ENCODE measurements at places on chromosomes 7 and 10.
A peak's percentile ranks its signal among the peaks of the same experiment; 100 is the strongest.

GRCh38 chr10:32367793-32368453 lies 21.0 kb upstream of the EPC1 start:
- no peak for DNase-seq

DNA sequence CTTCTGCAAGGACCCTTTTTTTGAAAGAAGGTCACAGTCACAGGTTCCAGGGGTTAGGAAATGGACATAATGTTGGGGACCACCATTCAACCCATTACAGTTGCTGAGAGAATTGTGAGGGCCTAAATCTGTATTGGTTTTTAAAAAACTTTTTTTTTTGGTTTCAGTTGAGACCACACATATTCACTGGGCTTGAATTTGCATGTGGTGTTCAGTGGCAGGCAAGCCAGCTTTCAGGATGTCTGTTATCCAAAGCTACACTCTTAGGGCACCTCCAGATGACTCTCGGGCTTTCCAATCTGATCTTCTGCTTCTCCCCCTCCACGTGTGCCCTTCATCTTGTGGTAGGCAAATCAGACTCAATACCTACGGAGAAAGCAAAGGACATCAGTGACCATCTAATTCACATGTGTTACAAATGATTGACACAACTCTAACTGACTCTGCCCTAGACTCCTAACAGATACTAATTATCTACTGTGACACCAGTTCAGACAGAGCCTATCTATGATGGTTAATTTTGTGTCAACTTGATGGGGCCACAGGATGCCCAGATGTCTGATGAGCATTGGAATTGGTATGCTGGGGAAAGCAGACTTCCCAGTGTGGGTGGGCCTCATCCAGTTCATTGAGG lies 93.3 kb upstream of the ELMO1 start:
- DNase-seq: no peak

- DNase-seq: no peak
Observed at GRCh38 chr7:112510001-112510742, 29.4 kb downstream of the LSMEM1 start.

DNA sequence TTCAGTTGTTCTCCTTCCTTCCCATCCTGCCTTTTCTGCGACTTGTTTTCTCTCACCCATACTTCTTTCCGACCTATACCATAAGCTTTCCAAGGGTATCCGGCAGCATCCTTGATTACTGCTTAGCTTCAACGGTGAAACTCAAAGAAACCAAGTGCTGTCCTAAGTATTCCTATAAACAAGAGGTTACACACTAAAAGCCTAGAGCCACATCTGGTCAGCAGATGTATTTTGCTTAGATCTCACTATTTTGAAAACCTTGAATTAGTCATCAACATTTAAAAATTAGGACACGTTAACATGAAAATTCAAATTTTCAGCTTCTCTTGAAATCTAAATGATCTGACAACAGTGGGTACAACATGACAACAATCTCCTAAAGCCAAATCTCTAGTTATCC lies 20.0 kb downstream of the ARHGAP21 start:
- no peak for DNase-seq

- DNase-seq: no peak
Observed at GRCh38 chr7:141145630-141145982, 71.7 kb downstream of the TMEM178B start.

DNA sequence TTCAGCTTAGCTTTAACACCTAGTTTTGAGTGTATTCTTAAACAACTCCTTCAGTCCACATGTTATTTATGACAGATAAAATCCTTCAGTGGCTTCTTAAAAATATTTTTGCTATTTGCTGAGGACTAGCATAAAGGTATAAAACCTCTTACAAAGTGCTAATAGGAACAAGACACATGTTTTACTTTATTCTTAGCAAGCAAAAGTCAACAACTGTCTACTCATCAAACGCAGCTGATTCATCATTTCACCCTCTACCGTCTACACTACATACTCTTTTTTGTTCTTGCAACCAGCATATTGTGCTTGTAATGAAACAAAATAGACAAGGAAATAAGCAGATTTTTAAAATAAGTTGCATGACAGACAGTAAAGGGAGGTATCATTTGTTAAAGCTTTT lies 319.7 kb downstream of the SNX13 start:
- DNase-seq: no peak

- DNase-seq: peak; percentile 29
Observed at GRCh38 chr7:55018361-55019190, at the start of gene EGFR. EGFR (plus strand) TSS chr7:55019017; CDS start chr7:55019278, 261 bp downstream.

GRCh38 chr7:43164757-43165156 lies 52.3 kb downstream of the HECW1 start:
- DNase-seq: no peak

DNA sequence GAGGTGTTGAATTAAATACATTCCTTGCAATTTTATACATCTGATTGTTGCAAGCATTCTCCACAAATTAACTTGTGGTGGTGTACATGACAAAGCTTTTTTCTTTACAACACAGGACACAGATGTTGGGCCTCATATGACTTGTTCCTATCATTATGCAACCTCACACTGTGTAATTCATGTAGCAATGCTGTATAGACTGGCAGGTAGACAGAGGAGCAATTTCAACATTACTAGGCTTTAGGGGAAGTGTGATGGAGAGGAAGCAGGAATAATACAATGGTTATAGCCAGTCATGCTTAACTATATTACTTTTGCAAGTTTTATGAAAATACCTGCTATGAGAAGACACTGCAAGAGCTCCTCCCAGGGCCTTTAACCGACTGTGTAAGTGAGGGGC lies 832.1 kb downstream of the CNTNAP2 start:
- DNase-seq: no peak

DNA sequence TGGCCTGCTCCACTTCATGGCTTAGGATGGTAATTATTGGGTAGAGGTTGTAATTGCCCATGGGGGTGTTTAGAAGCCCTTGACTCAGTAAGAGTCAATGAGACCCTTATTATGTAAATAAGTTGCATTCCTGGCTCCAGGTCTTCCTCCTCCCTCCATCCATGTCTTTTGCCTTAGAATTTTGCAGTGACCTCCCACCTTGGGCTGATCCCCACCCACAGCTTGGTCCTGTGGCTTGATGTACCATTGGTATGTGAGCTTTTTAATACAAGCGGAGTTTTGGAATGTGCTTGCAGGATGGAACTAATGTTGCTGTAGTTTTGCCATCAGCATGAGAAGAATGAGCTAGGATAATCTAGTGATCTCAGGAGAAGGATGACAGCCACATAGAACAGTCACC lies 73.2 kb upstream of the DGKI start:
- DNase-seq: no peak

- DNase-seq: no peak
Observed at GRCh38 chr10:44569193-44570091, 184.5 kb upstream of the CXCL12 start.

- no peak for DNase-seq
Observed at GRCh38 chr10:112958275-112958995, 8.4 kb downstream of the TCF7L2 start.

GRCh38 chr7:93890464-93891068 lies at the start of gene TFPI2:
TFPI2 (minus strand) TSS chr7:93890753; CDS start chr7:93890678, 75 bp downstream.
- no peak for DNase-seq

GRCh38 chr7:128103498-128104107 lies 72.4 kb upstream of the LRRC4 start:
- no peak for DNase-seq

DNA sequence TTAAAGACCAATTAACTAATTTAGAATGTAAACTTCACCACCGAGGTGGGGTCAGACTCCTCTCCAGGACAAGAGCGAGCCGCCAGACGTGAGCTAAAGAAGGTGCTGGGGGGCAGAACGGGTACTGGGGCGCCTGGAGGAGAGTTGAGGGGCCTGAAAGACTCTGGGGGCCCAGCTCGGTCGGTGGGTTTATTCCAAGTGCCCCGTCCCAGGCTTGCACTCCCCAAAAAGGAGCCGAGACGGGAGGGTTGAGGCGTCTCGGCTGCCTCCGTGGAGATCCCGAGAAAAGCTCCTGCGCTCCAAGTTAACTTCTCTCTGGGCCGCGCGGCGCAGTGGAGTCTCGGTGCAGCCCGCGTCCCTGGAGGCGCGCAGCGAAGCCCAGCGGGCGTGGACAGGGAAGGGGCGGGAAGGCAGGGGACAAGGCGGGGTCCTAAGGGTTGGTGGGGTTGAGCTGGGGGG lies 553.3 kb downstream of the TFEC start:
- no peak for DNase-seq

GRCh38 chr7:98802088-98802780 lies 67.6 kb downstream of the TMEM130 start:
- DNase-seq: no peak

- DNase-seq: no peak
Observed at GRCh38 chr7:128361411-128362379, at the start of gene PRRT4. PRRT4 (minus strand) TSS chr7:128361690.

DNA sequence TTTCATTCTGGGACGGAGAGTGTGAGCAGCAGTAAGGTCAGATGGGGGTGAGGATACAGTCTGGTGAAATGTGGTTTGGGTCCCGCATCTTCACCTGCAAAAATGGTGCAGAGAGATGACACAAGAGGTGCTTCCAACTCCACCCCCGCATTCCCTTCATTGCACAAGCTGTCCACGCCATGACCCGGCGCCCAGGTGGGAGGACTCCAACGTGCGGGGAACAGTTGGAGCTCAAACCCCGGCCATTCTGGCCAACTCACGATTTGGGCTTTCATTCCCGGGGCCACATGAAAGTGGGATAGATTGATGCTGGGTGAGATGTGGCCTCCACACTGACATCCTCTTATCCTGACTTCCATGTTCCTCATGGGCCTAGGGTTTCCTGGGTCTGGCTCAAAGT lies 34.6 kb upstream of the ZNF273 start:
- no peak for DNase-seq

GRCh38 chr10:62166331-62167131 lies 102.1 kb downstream of the RTKN2 start:
- DNase-seq: peak; percentile 5

- no peak for DNase-seq
Observed at GRCh38 chr10:3872712-3873329, 87.8 kb upstream of the KLF6 start.

GRCh38 chr10:80100116-80100515 lies 21.7 kb downstream of the TMEM254 start:
- DNase-seq: no peak

GRCh38 chr7:141275350-141275749 lies 201.5 kb downstream of the TMEM178B start:
- DNase-seq: no peak

DNA sequence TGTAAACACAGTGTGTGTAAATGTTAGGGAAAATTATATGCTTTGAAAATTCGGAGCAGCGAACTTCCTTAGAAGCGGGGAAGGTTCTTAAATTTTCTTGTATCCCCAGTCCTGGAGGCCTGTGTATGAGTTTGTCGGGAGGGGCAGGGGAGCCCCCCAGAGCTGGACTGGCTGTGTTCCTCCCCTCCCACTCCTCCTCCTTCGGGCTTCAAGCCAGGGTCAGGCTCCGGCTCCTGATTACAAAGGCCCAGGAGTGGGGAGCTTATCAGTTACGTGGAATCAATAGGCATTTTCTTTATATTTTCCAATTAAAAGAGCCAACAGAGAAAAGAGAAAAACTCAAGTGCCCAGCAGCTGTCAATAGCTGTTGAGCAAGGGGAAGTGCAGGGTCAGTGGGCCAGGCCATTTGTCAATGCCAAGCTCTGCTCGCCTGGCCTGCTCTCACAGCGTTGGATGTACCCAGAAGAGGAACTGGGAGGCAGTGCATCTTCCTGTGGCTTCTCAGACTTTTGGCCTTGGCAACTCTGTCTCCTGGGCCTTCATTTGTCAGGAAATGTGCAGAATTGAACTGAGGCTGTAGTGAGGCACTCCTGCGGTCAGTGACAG lies 156.9 kb upstream of the PCBD1 start:
- no peak for DNase-seq
